ENCODE measurements at places on chromosomes 2 and 18.

GRCh38 chr18:14941256-14941655, 193.3 kb downstream of the ANKRD30B start:
- DNase-seq: no peak

DNA sequence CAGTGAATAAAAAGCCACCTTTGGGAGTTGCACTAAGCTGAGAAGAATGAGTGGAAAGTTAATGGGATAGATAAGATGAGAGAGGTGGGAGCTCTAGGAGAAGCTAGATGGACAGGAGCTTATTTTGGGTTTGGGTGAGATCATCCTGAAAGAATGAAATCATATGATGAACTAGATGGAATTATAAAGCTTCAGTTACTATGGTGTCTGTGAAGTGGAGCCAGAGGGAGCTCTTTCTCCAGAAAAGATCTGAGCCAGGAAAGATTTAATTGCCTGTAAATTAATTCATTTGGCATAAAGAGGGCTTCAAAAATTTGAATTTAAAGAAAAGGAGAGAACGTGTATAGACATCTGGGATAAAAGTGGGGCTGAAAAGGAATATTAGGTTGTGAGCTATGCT, 10.3 kb downstream of the DNAH6 start:
- no peak for DNase-seq

- no peak for DNase-seq
Observed at GRCh38 chr2:240258685-240259084, 118.2 kb upstream of the OTOS start.

DNA sequence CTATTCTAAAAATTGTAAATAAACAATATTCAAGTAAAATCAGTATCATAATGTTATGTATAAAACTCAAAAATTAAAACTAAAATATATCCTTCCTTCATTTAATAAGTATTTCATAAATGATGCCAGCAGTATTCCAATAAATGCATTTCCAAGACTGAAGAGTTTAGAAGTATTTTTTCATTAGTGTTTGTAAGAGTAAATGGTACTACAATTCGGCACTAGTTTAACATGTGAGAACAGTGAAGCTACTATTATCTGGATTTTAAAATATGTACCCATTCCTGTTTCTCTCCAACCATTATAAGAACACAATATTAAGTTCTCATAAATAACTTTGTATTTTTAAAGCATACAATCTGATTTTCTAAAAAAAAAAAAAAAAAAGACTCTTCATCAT, 3.3 kb downstream of the BAZ2B start:
- no peak for DNase-seq

GRCh38 chr2:144114760-144115159, 405.2 kb downstream of the ZEB2 start:
- DNase-seq: no peak

DNA sequence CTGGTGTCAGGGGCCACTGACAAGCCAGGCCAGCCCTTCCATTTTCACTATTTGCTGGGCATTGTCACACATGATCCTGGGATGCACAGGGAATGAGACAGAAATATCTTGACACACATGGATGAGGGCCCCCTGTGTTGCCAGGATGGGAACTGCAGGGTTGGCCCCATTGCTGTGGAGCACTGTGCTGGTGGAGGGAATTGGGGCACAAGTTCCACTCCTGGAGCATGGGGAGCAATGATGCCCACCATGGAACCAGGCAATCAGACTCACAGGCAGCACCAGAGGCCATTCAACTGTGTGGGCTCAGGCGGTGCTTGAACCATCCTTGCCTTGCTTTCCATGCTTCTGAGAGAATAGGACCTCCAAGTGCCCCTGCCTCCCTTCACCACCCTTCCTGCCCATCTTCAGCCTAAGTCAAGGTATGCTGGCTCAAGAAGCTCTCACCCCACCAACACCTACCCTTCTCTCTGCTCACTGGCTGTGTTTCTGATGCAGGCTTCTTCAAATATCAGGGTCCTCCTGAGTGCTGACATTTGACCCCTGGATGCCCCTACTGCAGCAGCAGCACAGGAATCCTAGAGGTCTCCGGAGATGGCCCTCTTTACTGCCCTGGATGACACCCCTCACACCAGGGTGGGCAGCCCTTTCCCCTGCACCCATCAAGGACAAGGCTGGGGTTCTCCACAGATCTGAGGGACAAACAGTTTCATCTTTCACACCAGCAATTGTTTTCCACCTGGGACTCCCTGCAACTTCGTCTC, 11.0 kb downstream of the ADRA2B start:
- DNase-seq: no peak

All from activated naive CD8-positive, alpha-beta T cell treated with anti-CD3 and anti-CD28 coated beads, Interleukin-2, amount 50 U/mL, for 16 hours (primary cell).